ENCODE measurements at places on chromosomes 16 and 17.

- DNase-seq = no peak
Observed at GRCh38 chr17:78952706-78953105, 27.0 kb downstream of the LGALS3BP start.

DNA sequence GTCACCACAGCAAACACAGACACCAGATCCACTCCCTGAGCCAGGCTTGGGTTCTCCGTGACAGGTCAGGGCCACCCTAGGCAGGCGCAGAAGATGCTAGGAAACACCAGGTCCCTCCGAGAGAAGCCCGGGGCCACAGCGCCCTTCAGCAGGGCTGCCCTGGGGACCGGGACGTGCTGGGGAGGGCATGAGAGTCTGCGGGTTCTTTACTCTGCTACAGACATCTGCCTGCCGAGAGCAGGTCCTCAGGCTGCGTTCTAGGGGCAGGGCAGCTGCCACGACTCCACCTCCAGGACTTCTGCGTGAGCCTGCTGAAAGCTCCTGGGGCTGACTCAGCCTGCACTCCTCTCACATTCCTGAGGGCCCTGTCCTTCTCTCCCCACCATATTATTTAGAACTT, 11.4 kb downstream of the MYLK3 start:
- DNase-seq = no peak

DNA sequence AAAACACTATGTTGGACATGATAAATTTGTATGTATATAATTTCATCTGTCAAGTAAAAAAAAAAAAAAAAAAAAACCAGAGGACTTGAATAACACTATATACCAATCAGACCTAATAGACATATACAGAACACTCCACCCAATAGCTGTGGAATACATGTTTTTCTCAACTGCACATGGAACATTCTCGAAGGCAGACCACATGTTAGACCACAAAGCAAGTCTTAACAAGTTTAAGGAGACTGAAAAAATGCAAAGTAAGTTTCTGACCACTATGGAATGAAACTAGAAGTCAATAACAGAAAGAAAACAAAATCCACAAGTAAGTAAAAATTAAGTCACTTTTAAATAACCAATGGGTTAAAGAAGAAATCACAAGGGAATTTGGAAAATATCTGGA, 8.4 kb upstream of the CNTNAP4 start:
- no peak for DNase-seq

GRCh38 chr16:61195006-61195405, 841.2 kb downstream of the CDH8 start:
- no peak for DNase-seq

GRCh38 chr16:56607675-56608042, 725 bp upstream of the MT2A start:
- no peak for DNase-seq

Measured in pulmonary artery endothelial cell (primary cell).